ENCODE measurements at places on chromosomes 5 and 9. TPM values are rescaled to one million over a fixed set of nuclear protein-coding genes. Genes with fewer than 3 reads are reported as not detected.

DNA sequence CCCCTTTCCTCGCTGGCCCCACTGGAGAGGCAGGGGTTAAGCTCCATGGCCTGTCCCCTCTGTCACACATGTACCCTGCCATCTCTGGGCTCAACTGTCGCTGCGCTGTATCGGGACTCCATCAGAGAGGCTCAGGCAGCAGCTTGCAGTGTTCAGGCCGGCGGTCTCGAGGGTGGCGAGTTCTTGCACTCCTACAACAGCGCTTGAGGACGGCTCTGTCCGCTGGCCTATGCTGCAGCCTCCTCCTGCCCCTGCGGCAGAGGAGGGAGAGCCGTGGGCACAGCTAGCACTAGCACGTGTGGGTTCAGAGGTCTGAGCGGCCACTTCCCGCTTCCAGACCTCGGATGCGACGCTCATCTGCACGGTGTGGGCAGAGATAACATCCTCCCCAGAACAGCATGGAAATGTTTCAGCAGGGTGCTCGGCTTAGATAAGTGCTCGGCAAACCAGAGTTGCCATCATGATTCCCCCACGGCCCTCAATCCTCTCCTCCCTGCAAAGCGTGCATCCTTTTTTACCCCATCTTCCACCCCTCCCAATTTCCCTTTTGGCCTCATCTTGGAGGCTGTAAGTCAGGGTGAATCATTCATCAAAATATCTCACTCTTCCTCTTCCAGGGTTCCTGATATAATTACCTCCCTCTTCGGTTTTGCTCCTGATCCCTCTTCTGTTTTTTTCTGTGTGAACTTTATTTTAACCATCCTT is 41.9 kb upstream of the FUBP3 start:
- H3K4me1 ChIP-seq: no peaks in the 10 kb centered on the region
- no peaks in the 10 kb centered on the region for H3K36me3 ChIP-seq
- H3K27ac ChIP-seq: peak overlapping the region; percentile 87
- no peaks in the 10 kb centered on the region for H3K27me3 ChIP-seq
- H3K4me3 ChIP-seq: no peak overlapping the region

- H3K4me1 ChIP-seq: no peaks in the 10 kb centered on the region
- H3K4me3 ChIP-seq: no peak overlapping the region
- DNase-seq: no peak
Measured at GRCh38 chr5:172841256-172841655, 7.2 kb downstream of the ERGIC1 start.

DNA sequence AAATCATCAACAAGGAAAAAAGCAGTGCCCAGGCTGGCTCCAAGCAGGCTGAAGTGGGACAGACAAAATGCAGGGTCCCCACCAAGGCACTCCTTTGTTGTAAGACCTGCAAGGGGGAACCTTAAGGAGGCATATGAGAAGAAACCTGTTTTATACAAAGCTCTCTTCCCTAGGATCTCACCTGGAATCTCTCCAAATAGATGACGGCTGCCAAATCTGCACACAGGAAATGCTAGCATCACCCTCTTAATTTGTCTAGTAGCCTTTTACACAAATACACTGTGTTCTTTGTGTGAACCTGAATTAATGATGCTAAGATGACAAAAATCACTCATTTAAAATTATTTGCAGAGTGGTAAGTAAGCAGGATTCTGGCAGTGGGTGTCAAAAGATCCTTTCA is 280.2 kb downstream of the SPOCK1 start:
- DNase-seq: no peak
- no peak overlapping the region for H3K27ac ChIP-seq
- H3K4me3 ChIP-seq: no peak overlapping the region
- H3K36me3 ChIP-seq: no peaks in the 10 kb centered on the region

Gene GPR21
- 4.3 TPM for total RNA-seq

DNA sequence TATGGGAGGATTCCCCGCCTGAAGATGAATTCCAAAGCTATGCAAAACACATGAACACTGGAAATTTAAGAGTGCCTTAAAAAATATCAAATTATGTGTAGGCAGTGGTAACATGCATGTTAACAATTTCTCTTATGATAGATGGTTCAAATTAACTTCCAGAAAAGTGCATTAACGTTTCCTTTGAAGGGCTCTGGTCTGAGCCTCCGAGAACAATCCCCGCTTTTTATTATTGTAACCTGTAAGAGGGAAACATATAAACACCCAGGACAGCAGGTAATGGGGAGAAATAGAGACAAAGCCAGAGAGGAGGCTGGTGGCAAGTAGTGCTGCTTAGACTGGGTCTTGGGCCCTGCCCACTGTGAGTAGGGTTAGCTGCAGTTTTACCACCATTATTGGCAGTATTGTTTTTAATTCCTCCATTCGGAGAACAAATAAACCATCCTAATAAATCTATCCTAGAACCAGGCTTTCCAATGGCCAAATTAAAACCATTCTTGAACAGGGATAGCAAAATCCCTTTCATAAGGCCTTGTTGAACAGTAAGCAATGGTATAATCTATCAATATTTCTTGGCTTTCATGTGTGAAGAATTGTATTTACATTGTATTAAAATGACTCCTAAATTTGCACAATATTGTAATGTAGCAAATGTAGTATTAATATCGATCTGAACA is 6.3 kb downstream of the NR2F1 start:
- no peaks in the 10 kb centered on the region for H3K27me3 ChIP-seq
- no peaks in the 10 kb centered on the region for H3K4me1 ChIP-seq
- H3K27ac ChIP-seq: no peak overlapping the region
- no peak for DNase-seq
- H3K36me3 ChIP-seq: no peaks in the 10 kb centered on the region

All from uterus (tissue), 4 donors.